Fibroblast of the aortic adventitia (primary cell): ENCODE measurements at places on chromosomes 4 and X. TPM values are rescaled to one million over a fixed set of nuclear protein-coding genes. Genes with fewer than 3 reads are reported as not detected.

Gene ADGRG4
- total RNA-seq, result not detected in 2 replicates

Gene SCOC
- total RNA-seq, result 30.9 and 92.7 TPM in 2 replicates

Gene ABCG2
- total RNA-seq, result 0.90 and 7.0 TPM in 2 replicates

Gene TLR10
- total RNA-seq, result not detected in 2 replicates

Gene FGA
- total RNA-seq, result not detected in 2 replicates

Gene PROM1
- total RNA-seq, result under 0.01 TPM in 1 of 2 replicates, not detected in the other

Gene CT55
- total RNA-seq, result not detected in 2 replicates

Gene CT45A8
- total RNA-seq, result not detected in 2 replicates

Gene GUCY1A1
- 0.09 and 2.4 TPM in 2 replicates for total RNA-seq

Gene CSN1S1
- total RNA-seq, result not detected in 2 replicates

Gene GALNTL6
- not detected in 2 replicates for total RNA-seq

Gene IL15
- total RNA-seq, result 2.3 TPM in 2 replicates

Gene SPIN2A
- 0.63 TPM in 1 of 2 replicates, not detected in the other for total RNA-seq

Gene IL2
- total RNA-seq, result not detected in 2 replicates

Gene HTT
- total RNA-seq, result 33.2 and 49.9 TPM in 2 replicates

Gene OPN1MW2
- total RNA-seq, result not detected in 2 replicates

Gene TMSB15C
- 3.3 and 5.1 TPM in 2 replicates for total RNA-seq

Gene PLK4
- total RNA-seq, result 0.33 and 21.4 TPM in 2 replicates
